ENCODE measurements at places on chromosomes 3 and 15. TPM values are rescaled to one million over a fixed set of nuclear protein-coding genes. Genes with fewer than 3 reads are reported as not detected.

GRCh38 chr15:39786447-39787056 is 3.9 kb upstream of the FSIP1 start:
- DNase-seq, result peak; percentile 68

DNA sequence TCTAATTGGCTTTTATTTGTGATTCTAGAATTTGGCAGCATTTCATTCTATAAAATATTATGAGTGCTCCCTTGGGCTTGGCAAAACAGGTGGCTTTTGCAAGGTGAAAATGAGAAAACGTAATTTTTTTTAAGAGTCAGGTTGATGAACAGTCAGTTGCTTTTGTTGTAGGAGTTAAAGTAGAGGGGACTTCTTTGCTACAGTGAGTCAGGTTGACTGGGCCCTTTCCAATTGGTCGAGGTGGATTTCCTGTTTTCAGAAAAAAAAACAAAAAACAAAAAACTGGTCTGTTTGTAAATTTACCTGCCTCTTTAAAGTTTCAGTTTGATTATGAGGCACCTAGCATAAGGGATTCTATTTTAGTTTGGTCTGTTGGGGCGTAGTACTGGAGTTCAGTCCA is 1469.4 kb upstream of the GBE1 start:
- DNase-seq, result no peak

GRCh38 chr15:33746203-33746602 is 222.1 kb upstream of the CHRM5 start:
- DNase-seq, result no peak

DNA sequence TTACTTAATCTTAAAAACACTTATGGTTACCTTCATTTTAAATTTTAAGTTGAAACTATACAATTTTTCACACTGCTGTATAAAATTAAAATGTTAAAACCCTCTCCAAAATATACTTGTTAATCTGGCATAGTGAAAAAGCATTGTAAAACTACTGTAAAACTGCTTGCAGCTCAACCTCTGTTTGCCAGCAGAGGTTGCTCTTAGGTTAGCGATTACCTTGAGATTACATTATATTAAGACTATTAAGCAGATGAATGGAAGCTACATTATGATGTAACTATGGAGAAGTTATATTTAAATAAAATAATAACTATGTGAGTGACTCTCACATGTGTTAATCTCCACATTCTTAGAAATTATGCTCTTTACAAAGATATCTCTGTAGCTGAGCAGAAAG is 143.6 kb upstream of the SLITRK3 start:
- DNase-seq, result peak; percentile 30

GRCh38 chr3:124881976-124882697 is 5.0 kb downstream of the ITGB5 start:
- no peak for DNase-seq

GRCh38 chr3:179266701-179267211 is 15.8 kb upstream of the KCNMB3 start:
- no peak for DNase-seq

- no peak for DNase-seq
These were observed 490.3 kb downstream of the MECOM start for GRCh38 chr3:169173231-169173630.

DNA sequence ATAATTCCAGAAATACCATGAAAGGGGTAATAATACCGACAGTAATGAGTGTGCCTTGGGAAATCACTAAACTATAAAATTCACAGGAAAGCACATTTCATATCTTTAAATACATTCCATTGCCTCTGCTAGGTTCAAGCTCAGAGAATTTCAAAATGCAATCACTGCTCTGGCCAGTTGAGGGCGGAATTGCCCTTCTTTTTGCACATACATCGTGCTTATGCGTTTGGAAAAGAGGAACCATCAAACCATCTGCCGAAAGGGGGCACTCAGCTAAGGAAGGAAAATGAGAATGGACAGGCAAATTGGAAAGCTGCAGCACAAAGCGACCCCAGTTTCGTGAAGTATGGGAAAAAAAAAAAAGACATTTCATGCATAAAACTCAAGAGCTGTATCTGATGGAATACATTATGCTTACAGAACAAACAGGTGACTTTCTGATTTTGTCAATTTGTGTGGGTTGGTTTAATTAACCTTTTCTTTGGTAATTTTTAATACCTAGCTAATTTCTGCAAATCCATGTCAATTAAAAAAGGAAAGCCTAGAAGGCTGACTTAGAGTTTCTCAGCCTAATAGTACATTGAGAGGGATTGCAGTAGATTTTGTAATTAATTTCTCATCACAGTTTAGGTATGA is 61.4 kb downstream of the TUSC7 start:
- DNase-seq, result peak; percentile 95

GRCh38 chr3:40623567-40623966 is 98.8 kb downstream of the ZNF621 start:
- DNase-seq, result no peak

DNA sequence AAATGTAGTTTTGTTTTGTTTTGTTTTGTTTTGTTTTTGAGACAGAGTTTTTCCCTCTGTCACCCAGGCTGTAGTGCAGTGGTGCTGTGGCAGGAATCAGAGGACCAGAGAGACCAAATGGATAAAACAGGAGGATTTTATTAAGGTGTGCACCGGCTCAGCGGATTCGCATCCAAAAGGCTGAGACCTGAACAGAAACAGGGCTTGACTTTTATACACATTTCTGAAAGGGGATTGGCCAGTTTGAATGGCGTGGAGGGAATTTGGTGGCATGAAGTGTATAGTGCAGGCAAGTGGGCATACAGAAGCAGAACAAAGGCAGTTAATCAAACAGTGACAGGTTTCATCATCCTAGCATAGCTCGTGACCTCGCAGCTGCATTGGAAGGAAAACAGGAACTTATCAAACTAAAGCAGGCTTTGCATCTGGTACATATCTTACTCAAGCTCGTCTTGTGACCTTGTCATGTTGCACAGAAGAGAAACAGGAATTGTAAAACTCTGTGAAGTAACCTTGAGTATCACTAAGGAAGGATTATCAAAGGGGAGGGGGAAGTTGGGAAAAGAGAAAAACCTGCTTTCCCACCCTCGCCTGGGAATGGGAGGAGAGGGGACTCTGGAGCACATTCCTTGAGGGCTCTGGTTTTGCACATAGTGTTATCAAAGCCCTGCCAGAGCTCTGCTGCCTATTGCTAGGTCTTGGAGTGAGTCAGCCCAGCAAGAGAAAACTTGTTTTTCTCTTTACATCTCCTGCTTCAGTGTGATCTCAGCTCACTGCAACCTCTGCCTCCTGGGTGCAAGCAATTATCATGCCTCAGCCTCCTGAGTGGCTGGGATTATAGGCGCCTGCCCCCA is 38.5 kb downstream of the C3orf62 start:
- peak; percentile 20 for DNase-seq

- no peak for DNase-seq
These were observed 204.0 kb downstream of the OSBPL10 start for GRCh38 chr3:31777092-31777491.

DNA sequence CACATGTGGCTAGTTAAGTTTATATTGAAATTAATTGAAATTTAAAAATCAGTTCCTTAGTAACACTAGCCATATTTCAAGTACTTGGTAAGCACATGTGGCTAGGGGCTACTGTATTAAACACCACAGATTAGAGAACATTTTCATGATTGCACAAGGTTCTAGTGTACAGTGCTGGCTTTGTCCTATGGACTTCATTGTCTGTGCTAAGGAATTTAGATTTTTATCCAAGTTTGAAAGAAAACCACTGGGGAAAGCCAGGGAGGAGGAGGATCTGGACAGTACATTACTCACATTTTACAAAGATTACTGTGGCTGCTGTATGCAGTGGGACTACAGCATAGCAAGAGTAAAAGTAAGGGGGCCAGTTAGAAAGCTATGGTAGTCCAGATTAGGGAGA is 13.9 kb downstream of the STAC start:
- no peak for DNase-seq

- peak; percentile 70 for DNase-seq
These were observed 60.3 kb downstream of the STRIT1 start for GRCh38 chr3:155233213-155233612.

- DNase-seq, result no peak
These were observed 109.9 kb downstream of the SENP2 start for GRCh38 chr3:185696039-185696438.

GRCh38 chr15:68816158-68816557 is 4.5 kb downstream of the ANP32A start:
- DNase-seq, result no peak

DNA sequence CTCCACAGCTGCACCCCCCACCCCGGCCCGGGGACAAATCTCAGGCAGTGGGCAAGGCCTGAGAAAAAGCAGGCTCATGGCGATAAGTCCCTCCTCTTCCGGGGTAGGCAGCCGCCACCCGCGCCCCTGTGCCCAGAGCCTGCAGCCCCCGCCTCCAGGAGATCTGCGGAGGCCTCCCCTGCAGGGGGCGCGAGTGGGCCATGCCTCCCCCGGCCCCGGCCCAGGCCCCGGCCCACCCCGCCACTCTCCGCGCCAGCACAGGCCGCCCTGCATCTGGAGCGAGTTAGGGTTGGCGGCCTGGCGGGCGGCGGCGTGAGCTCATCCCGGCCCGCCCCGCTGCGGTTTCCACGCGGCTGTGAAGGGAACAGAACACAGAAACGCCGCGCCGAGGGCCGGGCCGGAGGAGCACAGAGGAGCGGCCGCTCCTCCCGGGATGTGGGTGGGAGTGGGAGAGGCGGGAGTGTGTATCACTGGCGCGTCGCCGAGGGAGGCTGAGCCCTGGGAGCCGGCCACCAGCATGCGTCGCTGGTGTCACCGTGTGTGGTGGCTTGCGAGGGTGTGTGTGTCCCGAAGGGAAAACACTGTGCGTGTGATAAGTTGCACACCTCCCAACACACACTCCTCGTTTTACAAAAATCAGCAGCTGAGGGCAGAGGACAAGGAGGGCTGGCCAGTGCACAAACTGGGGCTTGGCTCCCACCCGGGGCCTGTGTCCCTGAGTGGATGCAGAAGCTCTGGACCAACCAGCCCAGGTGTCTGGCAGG is 17.2 kb downstream of the MYL3 start:
- DNase-seq, result peak; percentile 70

DNA sequence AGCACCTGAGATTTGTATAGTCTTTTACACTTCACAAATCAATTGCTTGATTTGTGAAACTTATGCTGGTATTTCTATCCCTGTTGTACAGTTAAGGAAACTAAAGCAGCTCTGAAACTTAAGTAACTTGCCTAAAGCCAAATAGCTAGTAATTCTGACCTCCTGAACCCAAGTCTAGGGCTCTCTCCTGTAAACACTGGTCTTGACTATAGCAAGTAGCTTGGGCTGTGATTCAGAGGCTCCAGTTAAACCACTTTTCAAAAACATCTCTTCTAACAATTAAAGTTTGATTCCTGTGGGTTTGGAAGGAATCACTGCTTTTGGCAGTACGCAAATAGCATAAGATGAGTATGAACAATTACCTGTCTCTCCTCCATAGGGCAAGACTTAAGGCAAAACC is 18.5 kb upstream of the CMTM8 start:
- no peak for DNase-seq

DNA sequence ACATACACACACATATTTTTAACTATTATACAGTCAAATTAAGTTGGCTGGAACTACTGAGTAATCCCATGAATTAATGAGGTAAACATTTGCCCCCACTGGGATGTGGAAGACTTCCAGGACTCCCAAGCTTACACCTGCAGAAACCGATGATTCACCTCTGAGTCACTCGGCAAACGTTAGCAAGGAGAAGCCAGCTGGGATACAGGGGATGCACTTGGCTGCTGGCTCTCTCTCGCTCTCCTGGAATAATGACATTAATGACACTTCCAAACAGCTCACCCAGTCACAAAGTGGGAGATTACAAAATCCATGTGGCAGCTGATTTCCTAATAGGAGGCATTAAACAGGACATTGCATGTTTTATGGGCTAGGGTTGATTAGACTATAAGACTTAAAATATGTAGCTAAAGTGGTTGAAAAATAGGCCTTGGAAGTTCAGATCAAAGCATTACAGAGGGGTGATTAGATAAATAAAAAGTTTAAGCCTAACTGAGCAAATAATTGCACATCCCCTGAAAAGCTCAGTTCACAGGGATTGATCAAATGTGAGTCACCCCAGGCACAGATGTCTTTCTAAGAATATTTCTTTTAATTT is 500.9 kb downstream of the SOX2 start:
- no peak for DNase-seq

DNA sequence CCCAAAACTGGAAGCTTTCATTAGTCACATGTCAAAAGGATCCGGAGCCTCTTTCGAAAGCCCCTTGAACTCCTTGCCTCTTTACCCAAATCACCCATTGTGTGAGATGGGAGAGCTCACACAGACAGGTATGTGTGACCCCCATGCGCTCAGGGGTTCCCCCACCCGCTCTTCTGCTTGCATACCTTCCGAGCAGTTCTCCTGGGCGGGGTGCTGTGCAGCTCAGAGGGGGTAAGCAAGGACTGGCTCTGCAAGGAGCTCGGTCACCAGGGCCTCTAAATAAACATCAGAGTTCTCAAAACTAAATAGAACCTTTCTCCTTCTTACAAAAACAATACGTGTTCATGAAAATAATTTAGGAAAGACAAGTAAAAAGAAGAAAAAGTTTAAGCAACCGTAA is 55.7 kb downstream of the PXYLP1 start:
- no peak for DNase-seq

DNA sequence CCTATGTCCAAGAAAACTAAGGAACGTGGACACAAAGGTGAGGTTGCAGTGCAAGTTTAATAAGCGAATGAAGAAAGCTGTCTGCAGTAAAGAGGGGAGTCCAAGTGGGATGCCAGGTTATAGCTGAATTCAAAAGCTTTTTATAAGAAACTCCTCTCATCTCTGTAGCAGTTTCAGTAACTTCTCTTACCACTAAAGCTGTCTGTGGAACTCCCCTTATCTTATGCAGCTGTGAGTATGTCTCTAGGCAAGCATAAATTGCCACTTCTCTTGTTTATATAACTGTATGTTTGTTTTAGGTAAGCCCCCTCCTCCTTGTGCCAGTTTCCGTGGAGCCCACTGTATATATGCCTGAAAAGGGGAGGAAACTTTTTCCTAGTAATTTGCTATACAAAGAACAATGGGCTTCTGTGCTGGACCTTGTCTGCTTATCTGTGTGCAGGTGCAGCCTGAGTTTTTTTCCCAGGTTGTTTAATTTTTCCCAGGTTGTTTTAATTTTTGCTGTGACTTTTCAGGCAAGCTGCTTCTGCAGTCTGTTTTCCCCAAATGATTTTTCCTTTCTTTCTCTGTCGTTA is 875.1 kb upstream of the EPHA6 start:
- DNase-seq, result no peak

Gene SELENOT
- polyA plus RNA-seq, result 168 TPM

Gene TM2D3
- polyA plus RNA-seq, result 102 TPM

Gene CCR3
- not detected for polyA plus RNA-seq

Gene CYP8B1
- 0.09 TPM for polyA plus RNA-seq

Gene MYLK
- 17.0 TPM for polyA plus RNA-seq

Gene DUOXA1
- polyA plus RNA-seq, result not detected

Gene CHDH
- 8.6 TPM for polyA plus RNA-seq
